Activated CD4-positive, alpha-beta T cell treated with anti-CD3 and anti-CD28 coated beads, Interleukin-2, amount 50 U/mL, for 16 hours (primary cell): ENCODE measurements at places on chromosomes 3 and 15.

DNA sequence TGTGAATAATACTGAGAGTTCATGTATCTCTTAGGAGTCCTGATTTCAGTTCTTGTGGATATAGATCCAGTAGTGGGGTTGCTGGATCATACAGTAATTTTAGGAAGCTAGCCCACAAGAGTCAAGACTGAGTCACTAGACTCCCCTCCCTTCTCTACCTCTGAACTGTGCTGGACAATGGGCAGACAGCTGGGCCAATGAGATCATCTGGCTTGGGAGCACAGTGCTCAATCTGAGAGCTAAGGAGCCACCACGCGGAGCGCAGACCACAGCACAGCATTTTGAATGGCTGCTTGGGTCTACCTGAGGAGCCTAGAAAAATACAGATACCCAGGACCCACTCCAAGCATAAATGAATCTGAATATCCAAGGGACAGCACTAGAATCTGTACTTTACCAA lies 32.5 kb downstream of the WNT5A start:
- DNase-seq, result no peak

- no peak for DNase-seq
These were observed 9.4 kb downstream of the TP53BP1 start for GRCh38 chr15:43483297-43484128.

GRCh38 chr3:197736010-197736490 lies 654 bp downstream of the RUBCN start:
- DNase-seq, result peak; percentile 62

DNA sequence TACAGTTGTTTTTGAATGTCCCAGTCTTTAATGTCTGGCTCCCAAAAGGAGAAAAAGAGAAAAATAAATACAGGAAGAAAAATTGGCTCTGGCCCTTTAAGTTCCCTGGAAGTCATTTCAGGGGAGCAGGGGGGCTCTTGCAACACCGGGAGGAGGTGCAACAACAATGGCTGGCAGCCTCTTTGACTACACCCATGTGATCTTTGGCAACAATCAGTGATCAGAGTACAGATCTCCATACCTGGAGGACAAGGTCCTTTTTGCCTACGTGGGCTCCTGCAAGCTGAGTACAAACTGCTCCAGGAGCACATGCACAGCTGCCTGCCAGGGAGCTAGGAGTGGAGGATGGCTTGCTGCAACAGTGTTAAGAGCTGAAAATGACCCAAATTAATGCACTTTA lies 63.9 kb downstream of the GLCE start:
- no peak for DNase-seq

DNA sequence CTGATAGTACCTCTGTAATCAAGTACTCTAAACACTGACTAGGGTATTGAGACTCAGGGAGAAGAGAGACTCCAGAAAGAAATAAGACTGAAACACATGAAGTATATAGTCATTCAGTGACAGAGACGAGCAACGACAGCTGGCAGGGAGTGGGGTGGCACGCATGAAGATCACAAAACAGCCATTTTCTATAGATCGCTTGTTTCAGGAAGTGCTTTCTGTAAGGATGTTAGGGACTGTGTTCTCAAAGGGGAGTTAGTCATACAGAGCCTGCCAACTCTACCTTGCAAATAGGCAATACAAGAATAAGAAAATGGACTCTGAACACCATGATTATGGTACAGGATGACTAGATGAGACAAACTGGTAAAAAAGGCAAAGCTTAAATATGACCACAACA lies 139.5 kb downstream of the TBL1XR1 start:
- peak; percentile 86 for DNase-seq

DNA sequence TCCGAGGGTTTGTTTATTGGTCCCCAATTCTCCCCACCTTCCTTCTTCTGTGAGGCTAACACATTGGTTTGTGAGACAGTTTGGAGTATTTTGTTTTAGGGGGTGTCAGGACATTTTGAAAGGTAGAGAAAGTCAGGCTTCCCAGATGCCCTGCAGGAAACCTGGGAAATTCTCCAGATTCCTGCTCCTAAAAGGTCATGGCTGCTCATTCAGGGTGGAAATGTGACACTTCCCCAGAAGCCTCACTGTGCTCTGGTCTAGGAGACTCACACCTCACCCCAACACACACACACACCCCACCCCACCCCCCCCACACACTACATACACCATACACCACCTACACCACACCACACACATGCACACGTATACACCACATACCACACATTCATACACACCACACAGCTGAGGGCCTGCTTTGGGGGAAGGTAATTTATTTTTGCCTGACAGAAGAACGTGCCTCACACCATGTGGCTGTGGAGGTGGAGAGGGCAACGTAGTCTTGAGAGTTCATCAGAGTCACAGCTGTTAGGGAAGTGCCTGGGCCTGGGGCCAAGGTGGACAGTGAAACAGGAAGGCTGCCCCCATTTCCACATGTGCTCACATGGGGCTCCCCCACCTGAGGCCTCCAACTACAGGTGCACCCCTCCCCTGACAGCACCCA lies 40.4 kb upstream of the LIMD1 start:
- no peak for DNase-seq
